ENCODE measurements at places on chromosomes 16 and 17. TPM values are rescaled to one million over a fixed set of nuclear protein-coding genes. Genes with fewer than 3 reads are reported as not detected.

GRCh38 chr16:69839240-69839688 lies 77.1 kb downstream of the WWP2 start:
- no peaks in the 10 kb centered on the region for H3K36me3 ChIP-seq
- no peak for DNase-seq
- peaks cover under 1% of the 10 kb centered on the region for H3K4me1 ChIP-seq
- H3K27ac ChIP-seq = no peak overlapping the region

GRCh38 chr17:32215696-32216095 lies 49.9 kb upstream of the RHBDL3 start:
- DNase-seq = no peak
- H3K36me3 ChIP-seq = peaks cover 10% of the 10 kb centered on the region
- H3K4me1 ChIP-seq = no peaks in the 10 kb centered on the region
- H3K27ac ChIP-seq = no peak overlapping the region

- H3K4me3 ChIP-seq = no peak overlapping the region
- no peaks in the 10 kb centered on the region for H3K27me3 ChIP-seq
- no peak for DNase-seq
- H3K4me1 ChIP-seq = peaks cover 5% of the 10 kb centered on the region
Observed at GRCh38 chr16:15566095-15566494, 76.9 kb downstream of the MARF1 start.

The RASD1 gene
- 4.2 TPM for total RNA-seq

The FBXO31 gene
- 30.5 TPM for total RNA-seq

DNA sequence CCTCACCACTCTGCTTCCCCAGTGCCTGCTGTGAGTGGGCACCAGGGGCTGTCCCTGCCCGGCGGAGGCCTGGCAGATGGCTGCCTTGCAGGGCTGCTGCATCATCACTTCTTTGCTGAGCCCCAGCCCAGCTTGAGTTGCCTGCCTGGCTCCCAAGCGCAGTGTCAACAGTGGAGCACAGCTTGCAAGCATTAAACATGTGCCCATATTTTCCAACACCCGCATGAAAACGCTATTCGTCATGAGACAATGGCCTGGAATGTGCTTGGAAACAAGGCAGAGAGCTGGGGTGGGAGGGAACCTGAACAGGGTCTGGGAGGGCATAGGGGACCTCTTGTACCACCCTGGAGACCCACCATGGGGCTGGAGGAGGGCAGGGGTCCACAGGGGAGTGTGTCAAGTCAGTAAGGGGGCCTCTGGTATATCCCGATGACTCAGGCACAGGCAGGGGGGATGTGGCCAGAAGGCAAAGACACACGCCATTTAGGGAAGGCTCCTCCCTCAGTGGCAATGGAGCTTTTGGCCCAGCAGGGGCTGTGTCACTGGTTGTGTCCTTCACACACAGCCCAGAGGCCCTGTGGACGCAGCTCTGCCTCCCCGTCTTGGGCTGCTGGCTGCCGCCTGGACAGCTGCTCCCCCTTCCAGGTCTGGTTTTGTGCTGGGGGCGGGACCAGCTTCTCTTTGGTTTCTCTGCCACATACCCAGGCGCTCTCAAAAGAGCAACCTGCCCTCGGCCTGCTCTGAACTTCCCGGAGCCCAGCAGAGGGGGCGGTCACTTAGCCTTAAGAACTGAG lies 17.4 kb upstream of the MTSS2 start:
- H3K4me3 ChIP-seq = no peak overlapping the region
- H3K27me3 ChIP-seq = no peaks in the 10 kb centered on the region
- H3K27ac ChIP-seq = no peak overlapping the region
- no peaks in the 10 kb centered on the region for H3K36me3 ChIP-seq
- H3K4me1 ChIP-seq = peaks cover 13% of the 10 kb centered on the region

The KRTAP1-1 gene
- total RNA-seq = not detected

GRCh38 chr17:15920758-15921239 lies 24.1 kb upstream of the ADORA2B start:
- no peaks in the 10 kb centered on the region for H3K36me3 ChIP-seq
- H3K27ac ChIP-seq = no peak overlapping the region
- H3K4me3 ChIP-seq = no peak overlapping the region
- no peaks in the 10 kb centered on the region for H3K4me1 ChIP-seq

The KRTAP9-4 gene
- total RNA-seq = not detected

Measured in natural killer cell treated with Interleukin-12 subunit alpha and Interleukin-12 subunit beta and Interleukin-15 and Interleukin-18, amount 100 ng/mL, for 72 hours (primary cell).